ENCODE measurements at places on chromosomes 7 and 10.
A peak's percentile ranks its signal among the peaks of the same experiment; 100 is the strongest.

- DNase-seq, result no peak
Measured at GRCh38 chr10:85645053-85645452, 721.5 kb downstream of the GRID1 start.

GRCh38 chr10:125980521-125981035 lies 84.2 kb downstream of the FANK1 start:
- DNase-seq, result no peak

DNA sequence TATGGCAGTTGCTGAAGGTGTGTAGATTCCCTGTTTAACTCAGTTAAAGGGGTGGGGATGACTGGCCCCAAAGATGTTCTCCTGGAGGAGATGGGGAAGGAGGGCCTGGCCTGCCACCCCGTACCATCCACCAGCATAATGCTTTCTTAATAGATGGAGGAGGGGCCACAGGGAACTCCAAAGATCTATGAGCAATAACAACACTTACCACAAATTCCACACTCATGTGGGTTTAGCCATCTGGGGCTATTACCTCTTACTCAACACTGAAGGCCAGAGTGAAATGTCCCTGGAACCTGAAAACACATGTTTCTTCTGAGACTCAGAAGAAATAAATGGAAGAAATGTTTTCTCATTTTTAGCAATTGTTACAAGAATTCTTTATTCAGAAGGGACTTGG lies 259.0 kb downstream of the CXCL12 start:
- DNase-seq, result no peak

DNA sequence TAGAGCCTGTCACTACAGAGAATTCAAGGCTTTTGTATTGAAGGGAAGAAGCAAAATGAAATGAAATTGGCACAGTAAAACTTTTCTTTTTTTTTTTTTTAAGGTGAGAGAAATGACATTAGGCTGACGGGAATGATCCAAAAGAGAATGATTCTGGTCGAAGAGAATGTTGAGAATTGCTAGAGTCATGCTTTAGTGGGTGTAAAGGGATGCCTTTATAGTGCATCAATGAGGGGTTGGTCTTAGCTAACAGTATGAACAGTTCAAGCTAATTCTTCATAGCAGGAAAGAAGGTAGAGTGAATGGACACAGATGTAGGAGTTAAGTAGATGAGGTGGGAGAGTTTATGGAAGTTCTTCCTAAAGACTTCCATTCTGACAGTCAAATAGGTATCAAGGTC lies 32.3 kb upstream of the LSM8 start:
- no peak for DNase-seq

DNA sequence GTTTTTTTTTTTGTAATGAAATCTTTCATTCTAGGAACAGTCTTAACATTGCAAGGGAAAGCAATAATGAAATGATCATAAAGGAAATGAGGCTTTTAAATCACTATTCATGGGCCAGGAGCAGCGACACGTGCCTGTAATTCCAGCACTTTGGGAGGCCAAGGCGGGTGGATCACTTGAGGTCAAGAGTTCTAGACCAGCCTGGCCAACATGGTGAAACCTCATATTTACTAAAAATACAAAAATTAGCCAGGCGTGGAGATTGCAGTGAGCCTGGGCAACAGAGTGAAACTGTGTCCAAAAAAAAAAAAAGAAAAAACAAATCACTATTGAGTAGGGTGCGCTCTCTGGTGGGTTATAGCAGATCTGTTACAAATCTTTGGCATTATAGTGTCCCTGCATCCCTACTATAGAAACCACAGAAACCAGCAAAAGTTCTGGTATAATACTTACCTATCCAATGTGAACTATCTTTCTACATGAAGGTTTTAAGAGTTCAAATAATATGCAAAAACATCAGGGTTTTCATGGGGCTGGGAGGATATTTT lies 72.1 kb downstream of the GLI3 start:
- DNase-seq, result no peak

GRCh38 chr7:92520024-92520423 lies 8.3 kb downstream of the PEX1 start:
- no peak for DNase-seq

- no peak for DNase-seq
Measured at GRCh38 chr10:111481866-111482265, 405.0 kb downstream of the ADRA2A start.

DNA sequence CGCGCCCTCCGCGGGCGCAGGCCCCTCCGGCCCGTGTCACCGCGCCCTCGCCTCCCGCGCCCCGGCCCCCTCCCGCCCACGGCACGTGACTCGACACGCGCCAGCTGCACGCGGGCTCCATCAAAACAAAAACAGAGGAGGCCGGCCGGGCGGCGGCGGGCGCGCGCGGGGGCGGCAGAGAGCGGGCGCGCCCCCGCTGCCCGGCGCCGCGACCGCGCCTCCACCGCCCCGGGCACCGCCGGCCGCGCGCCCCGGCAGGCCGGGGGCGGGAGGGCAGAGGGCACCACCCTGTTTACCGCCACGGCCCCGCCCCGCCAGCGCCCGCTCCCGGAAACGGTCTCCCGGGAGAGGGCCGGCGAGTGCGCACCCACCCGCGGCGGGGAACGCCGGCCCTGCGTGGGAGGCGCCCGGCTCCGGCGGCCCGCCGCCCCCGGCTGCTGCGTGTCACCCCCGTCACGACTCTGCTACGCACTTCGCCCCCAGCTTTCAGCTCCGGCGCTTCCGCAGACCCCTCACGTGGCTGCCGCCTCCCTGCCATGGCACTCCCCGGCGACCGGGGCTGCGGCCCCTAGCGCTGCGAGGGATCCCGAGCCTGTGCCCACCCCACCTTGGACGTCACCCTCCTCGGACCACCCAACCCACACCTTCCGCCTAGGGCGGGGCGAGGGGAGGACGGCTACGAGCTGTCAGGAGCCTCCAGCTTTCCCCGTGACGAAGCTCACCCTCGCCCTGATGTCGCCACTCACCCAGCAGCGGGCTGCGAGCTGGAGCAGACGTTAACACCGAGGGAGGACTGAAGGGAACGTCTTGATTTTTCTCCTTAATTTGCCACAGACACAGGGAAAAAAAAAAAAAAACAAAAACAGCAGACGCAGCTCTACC lies 221.6 kb upstream of the MKLN1 start:
- DNase-seq, result peak; percentile 78

GRCh38 chr7:32761451-32762205 lies 129.9 kb downstream of the KBTBD2 start:
- no peak for DNase-seq

DNA sequence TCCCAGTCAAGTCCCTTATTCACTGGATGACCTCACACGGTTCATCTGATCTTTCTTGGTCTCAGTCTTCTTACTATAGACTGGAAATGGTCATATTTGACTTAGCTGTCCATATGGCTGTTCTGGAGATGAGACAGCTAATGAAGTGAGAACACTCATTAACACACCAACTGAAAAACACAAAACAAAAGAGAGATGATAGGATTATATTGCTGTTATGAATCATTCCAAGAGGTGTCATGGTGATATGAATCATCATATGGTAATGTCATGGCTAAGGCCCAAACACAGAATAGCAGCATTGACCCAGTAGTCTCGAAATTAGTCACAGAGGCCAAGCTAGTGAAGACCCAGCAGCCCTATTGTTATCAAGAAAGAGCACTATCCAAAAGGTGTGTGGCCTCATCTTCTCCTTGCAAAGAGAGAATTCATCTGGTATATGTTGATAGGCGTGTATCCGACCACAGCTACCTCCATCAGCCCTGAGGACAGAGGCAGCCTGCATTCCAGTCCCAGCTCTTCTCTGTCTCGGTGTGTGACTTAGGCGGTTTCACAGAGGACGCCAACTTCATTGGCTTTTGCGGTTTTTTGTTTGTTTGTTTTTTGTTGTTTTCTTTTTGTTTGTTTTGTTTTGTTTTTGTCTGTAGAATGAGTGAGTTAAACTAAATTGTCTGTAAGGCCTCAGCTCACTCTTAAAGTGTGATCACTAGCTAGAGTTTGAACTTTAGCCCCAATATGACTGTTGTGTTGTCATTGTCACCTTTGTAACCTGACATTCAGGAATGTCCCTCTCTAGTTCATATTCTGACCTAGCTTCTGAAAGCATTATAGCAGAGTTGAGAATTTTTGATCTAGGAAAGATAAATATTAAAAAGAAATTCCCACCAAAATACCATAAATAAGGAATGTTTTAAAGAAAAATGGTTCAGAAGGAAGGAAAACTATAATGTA lies 97.4 kb upstream of the PDCD4 start:
- no peak for DNase-seq

DNA sequence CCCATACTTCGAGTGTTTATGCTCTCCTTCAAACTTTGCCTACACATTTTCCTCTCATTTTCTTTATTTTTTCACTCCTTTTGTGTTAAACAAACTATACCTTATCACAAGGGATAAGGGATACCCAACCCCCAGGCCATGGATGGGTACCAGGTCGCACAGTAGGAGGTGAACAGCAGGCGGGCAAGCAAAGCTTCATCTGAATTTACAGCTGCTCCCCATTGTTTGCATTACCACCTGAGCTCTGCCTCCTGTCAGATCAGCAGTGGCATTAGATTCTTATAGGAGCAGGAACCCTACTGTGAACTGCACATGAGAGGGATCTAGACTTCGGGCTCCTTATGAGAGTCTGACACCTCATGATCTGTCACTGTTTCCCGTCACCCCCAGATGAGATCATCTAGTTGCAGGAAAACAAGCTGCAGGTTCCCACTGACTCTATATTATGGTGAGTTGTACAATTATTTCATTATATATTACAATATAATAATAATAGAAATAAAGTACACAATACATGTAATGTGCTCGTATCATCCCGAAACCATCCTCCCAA lies 28.5 kb downstream of the ZC3HC1 start:
- no peak for DNase-seq

DNA sequence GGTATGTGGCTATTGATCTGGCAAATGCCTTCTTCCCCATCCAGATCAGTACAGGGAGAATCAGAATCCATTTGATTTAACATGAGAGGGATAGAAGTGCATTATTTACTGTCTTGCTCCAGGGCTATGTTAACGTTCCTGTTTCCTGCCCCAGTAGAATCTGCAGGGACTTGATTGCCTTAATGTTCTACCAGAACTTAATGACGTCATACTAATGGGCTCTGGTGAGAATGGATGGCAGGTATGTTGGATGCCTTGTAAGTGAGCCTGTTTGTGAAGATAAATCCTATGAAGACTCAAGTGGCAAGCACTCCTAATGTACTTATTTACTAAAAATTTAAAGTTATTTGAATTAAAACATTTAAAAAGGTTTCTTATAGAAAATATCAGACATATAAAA lies 44.5 kb upstream of the CHCHD3 start:
- no peak for DNase-seq

DNA sequence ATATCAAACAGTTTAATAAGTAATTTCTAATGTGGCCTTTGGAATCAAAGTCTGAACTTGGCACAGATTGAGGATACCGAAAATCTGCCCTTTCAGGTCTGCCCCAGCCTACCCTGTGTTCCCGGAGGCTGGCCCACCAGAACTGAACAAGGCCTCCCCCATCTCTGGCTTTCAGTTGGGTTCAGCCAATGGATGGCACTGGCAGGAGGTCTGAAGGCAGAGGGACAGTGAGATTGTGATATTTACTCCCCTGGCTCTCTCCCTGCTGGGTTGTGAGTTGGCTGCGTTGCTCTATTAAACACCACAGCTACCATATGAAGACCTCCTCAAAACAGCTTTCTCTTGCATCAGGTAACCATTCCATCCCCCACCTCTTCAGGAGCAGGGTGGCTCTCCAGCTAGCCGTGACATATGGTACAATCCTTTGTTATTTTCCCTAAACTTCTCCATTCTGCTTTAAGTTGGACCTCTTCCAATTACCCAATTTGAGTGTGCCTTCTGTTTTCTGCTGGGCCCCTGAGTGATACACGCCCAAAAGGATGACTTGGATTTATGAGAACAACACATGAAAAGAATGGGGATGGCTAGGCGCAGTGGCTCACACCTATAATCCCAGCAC lies 28.1 kb downstream of the DNMBP start:
- no peak for DNase-seq

DNA sequence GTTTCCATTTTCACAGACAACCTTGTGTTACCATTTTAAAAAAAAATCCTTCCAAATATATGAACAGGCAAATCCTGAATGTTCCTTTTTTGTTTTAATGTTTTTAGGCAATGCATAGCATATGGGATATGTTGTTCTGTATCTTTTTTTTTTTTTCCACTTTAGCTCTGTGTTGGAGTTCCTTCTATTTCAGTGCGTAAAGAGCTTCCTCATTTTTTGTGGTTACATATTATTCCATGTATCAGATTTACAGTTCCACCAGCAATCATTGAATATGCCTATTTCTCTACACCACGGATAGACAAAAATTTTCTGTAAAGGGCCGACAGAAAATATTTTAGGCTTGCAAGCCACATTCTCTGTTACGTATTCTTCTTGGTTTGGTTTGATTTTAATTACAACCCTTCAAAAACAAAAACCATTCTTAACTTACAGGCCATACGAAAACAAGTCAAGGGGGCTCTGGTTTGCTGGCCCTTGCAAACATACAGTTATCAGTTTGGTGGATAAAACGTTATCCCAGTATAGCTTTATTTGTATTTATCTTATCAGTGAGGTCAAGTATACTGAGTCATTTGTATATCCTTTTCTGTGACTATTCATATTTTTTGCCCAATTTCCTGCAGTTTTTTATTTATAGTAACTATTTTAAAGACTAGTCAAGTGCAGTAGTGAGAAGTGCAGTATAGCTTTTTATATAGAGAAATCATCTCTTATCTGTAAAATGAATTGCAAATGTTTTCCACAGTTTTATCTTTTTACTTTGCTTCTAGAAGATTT lies 55.7 kb downstream of the RALA start:
- no peak for DNase-seq

GRCh38 chr10:35797187-35797586 lies 155.1 kb upstream of the FZD8 start:
- no peak for DNase-seq

- no peak for DNase-seq
Measured at GRCh38 chr10:108434559-108435252, 1270.2 kb upstream of the SORCS1 start.

GRCh38 chr10:11093771-11094736 lies 76.4 kb downstream of the CELF2 start:
- DNase-seq, result no peak

GRCh38 chr10:52999258-52999657 lies 226.7 kb upstream of the MBL2 start:
- DNase-seq, result no peak

DNA sequence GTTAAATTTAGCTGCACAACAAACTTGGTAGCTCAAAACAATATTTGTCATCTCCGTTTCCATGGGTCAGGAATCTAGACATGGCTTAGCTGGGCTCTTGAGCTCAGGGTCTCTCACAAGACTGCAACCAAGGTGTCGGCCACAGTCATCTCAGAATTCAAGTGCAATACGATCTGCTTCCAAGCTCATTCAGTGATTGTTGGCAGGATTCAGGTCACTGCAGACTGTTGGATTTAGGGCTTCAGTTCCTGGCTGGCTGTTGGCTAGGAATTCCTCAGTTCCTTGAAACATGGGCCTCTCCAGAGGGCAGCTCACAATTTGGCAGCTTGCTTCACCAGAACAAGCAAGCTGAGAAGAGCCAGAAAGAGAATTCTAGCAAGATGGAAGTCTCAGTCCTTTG lies 17.5 kb upstream of the CHST3 start:
- no peak for DNase-seq

GRCh38 chr10:30763918-30764317 lies 134.4 kb upstream of the LYZL2 start:
- no peak for DNase-seq

- no peak for DNase-seq
Measured at GRCh38 chr10:17626656-17627055, 9.5 kb upstream of the HACD1 start.

GRCh38 chr7:79820387-79820786 lies 314.2 kb upstream of the GNAI1 start:
- DNase-seq, result no peak

GRCh38 chr10:104796823-104797222 lies 155.7 kb downstream of the SORCS3 start:
- DNase-seq, result no peak
